ENCODE measurements at places on chromosomes 7 and 10.

DNA sequence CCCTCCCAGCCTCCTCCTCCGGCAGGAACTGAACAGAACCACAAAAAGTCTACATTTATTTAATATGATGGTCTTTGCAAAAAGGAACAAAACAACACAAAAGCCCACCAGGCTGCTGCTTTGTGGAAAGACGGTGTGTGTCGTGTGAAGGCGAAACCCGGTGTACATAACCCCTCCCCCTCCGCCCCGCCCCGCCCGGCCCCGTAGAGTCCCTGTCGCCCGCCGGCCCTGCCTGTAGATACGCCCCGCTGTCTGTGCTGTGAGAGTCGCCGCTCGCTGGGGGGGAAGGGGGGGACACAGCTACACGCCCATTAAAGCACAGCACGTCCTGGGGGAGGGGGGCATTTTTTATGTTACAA, 83.3 kb downstream of the PAX2 start:
- DNase-seq, result no peak

DNA sequence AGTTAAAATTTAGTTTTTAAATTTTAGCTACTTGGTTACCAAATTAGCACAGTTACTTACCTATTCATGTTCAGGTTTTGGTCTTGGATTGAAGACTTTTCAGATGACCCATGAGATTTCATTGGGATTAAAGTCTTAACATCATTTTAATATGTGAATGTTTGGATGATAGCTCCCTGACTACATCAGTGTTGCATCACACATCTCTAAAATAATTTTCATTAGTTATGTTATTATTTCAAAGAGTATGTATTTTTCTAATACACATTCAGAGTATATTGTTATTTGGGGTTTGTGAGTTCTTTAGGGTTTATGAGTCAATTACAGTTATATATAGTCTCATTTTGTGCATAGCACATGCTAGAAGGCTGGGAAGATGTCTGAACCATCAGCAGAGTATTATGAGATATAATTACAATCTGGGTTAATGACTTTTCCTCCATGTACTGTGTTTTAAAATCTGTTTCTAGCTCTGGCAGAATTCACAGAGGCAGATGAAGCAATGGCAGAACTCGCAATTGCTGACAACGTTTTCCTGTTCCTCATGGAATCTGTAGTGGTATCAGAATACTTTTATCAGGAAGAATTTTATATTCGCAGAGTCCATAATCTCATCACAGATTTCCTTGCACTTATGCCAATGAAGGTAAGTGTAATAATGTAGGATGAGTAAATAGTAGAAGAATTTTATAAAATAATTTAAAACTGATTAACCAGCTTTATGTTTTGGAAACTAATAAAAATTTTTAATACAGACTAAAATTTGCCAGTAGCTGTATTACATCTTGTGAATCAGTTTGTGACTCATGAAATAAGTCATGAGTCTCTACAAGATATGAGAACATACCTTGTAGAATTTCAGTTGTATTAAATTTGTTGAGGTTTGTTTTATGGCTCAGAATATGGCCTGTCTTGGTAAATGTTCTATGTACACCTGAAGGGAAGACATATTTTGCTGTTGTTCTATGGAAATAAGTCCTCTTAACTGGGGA, 26.9 kb downstream of the NUP205 start:
- DNase-seq, result no peak

DNA sequence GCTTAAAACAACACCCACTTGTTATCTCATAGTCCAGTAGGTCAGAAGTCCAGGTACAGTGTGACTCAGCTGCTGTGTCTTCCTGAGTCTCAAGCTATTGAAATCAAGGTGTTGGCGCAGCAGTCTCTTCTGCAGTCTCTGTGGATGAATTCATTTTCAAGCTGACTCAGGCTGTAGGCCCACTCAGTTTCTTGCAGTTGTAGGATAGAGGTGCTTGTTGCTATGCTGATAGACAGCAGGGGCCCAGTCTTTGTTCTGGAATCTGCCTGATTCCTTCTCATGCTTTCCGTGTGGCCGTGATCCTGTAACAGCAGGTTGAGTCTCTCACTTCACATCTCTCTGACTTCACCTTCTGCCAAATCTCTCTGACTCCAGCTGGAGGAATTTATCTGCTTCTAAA, 400.4 kb upstream of the POM121L12 start:
- DNase-seq, result no peak

- DNase-seq, result peak; percentile 53
These were observed 113.7 kb downstream of the BRAF start for GRCh38 chr7:140810830-140811556.

DNA sequence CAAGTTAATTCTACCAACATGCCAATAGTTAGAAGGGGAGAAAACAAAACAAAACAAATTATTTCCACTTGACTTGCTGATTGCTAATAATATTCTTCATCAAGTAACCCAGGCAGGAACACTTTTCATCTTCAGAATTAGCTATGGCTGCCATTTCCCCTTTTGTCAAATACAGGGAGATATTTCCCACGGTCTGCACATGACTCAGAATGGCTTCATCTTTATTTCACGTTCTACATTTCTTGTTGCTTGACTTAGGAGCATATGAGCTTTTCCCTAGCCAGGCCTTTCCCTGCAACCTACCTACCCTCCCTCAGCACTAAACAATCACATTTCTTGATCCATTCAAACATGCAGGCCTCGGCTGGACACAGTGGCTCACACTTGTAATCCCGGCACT, 6.5 kb downstream of the CPVL start:
- DNase-seq, result no peak
